Endodermal cell (in vitro differentiated cells): ENCODE measurements at places on chromosomes 2 and 18. TPM values are rescaled to one million over a fixed set of nuclear protein-coding genes. Genes with fewer than 3 reads are reported as not detected.

Gene KIF5C
- total RNA-seq: 40.0 and 41.9 TPM in 2 replicates

DNA sequence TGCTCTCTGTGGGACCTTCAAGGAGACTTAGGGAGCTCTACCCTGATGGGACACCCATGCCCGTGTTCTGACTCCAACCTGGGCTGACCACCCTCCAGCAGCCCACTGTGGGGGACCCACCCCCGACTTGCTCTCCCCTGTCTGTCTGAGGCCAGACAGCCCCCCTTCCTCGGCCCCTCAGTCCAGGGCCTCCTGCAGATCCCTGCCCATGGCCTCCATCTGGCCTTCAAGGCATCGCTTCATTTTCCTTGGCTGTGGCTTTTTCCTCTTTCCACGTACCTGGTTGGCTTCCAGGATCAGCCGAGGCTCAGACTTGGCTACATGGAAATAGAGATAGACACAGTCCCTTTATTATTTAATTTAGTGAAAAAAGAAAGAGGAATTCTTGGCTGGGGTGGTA lies 290.0 kb downstream of the CYP26B1 start:
- no peak overlapping the region for H3K27ac ChIP-seq
- no peaks in the 10 kb centered on the region for H3K4me1 ChIP-seq
- no peak for DNase-seq
- peaks cover 4% of the 10 kb centered on the region for H3K27me3 ChIP-seq
- H3K4me3 ChIP-seq: no peak overlapping the region

- no peak overlapping the region for H3K4me3 ChIP-seq
- no peaks in the 10 kb centered on the region for H3K27me3 ChIP-seq
- peaks cover 67% of the 10 kb centered on the region for H3K36me3 ChIP-seq
- no peak overlapping the region for H3K27ac ChIP-seq
These were observed 34.3 kb downstream of the MSH2 start for GRCh38 chr2:47437287-47437686.

DNA sequence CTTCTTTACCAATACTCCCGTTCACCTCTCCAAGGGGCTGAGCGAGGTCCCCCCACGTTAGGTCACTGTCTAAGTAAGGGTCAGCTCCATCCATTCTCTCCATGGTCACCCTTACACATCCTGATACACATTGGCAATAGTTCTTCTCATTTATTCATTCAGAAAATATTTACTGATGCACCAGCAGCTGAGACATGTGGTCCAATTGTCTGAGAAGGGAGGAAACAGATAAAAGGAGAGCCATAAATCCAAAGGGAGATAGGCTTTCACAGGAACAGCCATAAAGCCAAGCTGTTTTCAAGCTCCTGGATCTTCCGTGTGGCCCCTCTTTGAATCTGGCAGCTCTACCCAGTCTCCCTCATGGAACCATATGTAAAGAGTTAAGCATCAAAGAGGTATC lies 121.2 kb downstream of the TXNL1 start:
- H3K27me3 ChIP-seq: no peaks in the 10 kb centered on the region
- H3K4me1 ChIP-seq: no peaks in the 10 kb centered on the region
- no peak overlapping the region for H3K4me3 ChIP-seq
- no peak overlapping the region for H3K27ac ChIP-seq
- no peak for DNase-seq
- no peaks in the 10 kb centered on the region for H3K36me3 ChIP-seq

GRCh38 chr2:133063775-133064174 lies 393.8 kb upstream of the LYPD1 start:
- no peaks in the 10 kb centered on the region for H3K36me3 ChIP-seq
- peak; percentile 90 for DNase-seq
- H3K27me3 ChIP-seq: no peaks in the 10 kb centered on the region
- no peak overlapping the region for H3K4me3 ChIP-seq
- no peak overlapping the region for H3K27ac ChIP-seq

DNA sequence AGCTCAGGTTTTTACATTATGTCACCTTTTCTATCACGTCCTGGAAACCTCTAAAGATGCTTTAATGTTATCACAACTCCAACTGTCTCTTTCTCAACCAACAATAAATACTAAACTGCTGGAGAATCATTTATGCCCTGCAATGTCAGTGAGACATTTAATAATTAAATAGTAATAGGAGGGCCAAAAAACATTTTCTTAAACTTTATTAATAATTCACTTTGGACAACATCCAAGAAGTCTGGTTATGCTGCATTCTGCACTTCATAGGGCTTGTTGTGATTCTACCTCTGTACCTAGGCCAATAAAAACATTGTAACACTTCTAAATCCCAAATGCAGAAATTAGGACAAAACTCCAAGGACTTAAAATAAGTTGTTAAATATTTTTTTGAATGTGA lies 420.4 kb upstream of the LRRTM1 start:
- H3K4me3 ChIP-seq: no peak overlapping the region
- H3K27me3 ChIP-seq: no peaks in the 10 kb centered on the region
- H3K4me1 ChIP-seq: no peaks in the 10 kb centered on the region
- no peak for DNase-seq
- H3K27ac ChIP-seq: no peak overlapping the region
- H3K36me3 ChIP-seq: no peaks in the 10 kb centered on the region
